ENCODE measurements at places on chromosomes 3 and 15. TPM values are rescaled to one million over a fixed set of nuclear protein-coding genes. Genes with fewer than 3 reads are reported as not detected.

Gene MAP6D1
- total RNA-seq = 3.5 TPM

- no peak for DNase-seq
Measured at GRCh38 chr3:14863333-14864100, 44.8 kb downstream of the FGD5 start.

DNA sequence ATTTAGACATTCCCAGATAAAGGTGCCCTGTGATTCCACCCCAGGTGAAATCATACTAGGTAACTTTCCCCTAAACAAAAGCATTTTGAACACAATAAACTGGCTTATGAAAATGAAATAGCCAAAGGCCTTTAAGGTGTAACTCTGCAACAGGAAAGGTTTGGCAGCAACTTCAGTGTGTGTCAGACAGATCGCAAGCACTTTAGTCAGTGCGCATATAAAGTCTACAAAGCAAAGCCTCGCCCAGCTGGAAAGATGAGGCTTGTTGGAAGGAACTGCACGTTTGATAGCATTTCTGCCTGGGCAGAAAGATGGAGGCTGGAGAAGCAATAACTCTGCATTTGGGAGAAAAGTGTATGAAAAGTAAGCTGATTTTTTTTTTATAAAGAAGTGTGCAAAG lies 57.9 kb downstream of the PRICKLE2 start:
- DNase-seq = no peak

GRCh38 chr3:53114011-53114400 lies 16.2 kb downstream of the RFT1 start:
- peak; percentile 79 for DNase-seq

Data from fibroblast of villous mesenchyme (primary cell).